NCI-H446 (cell line): ENCODE measurements at places on chromosomes 2 and 18.
A peak's percentile ranks its signal among the peaks of the same experiment; 100 is the strongest.

GRCh38 chr2:165803123-165803760 lies 9.2 kb upstream of the GALNT3 start:
- no peak for DNase-seq

DNA sequence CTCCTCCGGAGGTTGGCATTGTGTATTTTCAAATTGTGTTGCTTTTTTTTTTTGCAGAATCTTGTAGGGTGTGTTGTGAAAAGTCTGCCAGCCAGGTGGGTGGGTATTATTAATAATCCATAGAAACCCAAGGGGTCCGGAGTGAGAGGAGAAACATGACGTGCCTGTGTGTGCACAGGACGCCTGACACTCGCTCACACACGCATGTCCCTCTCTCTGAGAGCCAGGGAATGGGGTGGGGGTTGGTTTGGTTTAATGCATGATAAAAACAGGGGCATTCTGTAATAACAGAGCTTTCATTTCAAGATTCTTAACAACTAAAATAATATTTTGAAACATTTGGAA lies 224.8 kb downstream of the FAM210A start:
- DNase-seq: no peak

- no peak for DNase-seq
Measured at GRCh38 chr2:222683805-222684204, 12.3 kb downstream of the MOGAT1 start.

GRCh38 chr2:204913854-204914464 lies 368.7 kb downstream of the PARD3B start:
- no peak for DNase-seq

GRCh38 chr2:107222466-107222865 lies 336.5 kb upstream of the ST6GAL2 start:
- DNase-seq: no peak

GRCh38 chr2:71500426-71501079 lies 47.2 kb downstream of the DYSF start:
- no peak for DNase-seq

DNA sequence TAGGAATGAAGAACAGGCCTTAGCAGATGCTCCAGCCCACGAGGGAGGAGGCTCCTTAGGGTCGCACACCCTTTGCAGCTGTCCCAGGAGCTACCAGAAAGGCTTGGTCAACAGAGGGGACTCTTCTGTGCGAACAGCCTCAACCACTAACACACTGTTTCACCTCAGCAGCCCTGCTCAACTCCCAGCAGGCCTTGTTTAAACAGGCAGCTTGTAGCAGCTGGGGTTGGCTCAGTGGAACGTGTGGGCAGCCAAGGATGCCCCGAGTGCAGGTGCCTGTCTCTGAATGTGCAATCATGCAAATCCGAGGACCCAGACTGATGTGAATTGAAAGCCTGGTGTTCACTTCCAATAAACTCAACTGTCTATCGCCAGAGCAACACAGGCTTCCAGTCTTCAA lies 88.7 kb upstream of the CXCR4 start:
- DNase-seq: no peak

GRCh38 chr18:2906704-2907549 lies 60.1 kb downstream of the EMILIN2 start:
- no peak for DNase-seq

- no peak for DNase-seq
Measured at GRCh38 chr18:32812342-32812741, 39.5 kb upstream of the KLHL14 start.

- no peak for DNase-seq
Measured at GRCh38 chr2:151380580-151381235, 23.3 kb downstream of the TNFAIP6 start.

- DNase-seq: no peak
Measured at GRCh38 chr2:189629531-189630453, 31.5 kb upstream of the ASNSD1 start.

GRCh38 chr2:133888621-133889219 lies 320.5 kb upstream of the NCKAP5 start:
- peak; percentile 17 for DNase-seq

DNA sequence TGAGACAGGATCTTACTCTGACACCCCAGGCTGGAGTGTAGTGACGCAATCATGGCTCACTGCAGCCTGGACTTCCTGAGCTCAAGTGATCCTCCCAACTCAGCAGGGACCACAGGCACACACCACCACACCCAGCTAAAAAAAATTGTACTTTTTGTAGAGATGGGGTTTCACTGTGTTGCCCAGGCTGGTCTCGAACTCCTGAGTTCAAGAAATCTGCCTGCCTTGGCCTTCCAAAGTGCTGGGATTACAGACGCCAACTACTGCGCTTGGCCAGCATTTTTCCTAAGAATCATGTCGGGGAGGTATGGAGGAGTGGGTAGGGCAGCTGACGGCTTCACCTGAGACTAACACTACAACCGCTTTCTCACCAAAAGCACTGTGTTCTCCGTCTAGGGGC lies 50.4 kb downstream of the CYP26B1 start:
- DNase-seq: no peak

DNA sequence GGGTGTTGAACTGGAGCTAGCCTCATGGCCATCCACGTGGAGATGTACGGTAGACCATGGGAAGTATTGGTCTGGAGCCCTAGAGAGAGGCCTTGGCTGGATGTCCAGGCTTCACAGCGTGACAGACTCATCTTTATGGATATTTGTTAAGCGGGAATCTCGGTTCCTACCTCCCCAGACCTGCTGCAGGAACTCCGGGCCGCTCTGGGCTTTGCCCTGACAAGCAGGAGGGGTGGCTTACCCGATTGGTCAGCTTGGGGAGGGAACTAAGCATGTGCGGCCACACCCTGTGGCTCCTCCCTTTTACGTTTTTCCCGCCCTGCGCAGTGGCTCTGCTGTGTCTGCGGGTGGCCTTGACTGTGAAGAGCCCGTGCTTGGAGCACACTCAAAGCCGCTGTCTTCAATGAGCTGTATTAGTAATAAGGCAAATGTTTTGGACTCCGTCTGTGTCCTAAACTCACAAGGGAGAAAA lies 52.3 kb downstream of the PAPOLG start:
- DNase-seq: peak; percentile 36

DNA sequence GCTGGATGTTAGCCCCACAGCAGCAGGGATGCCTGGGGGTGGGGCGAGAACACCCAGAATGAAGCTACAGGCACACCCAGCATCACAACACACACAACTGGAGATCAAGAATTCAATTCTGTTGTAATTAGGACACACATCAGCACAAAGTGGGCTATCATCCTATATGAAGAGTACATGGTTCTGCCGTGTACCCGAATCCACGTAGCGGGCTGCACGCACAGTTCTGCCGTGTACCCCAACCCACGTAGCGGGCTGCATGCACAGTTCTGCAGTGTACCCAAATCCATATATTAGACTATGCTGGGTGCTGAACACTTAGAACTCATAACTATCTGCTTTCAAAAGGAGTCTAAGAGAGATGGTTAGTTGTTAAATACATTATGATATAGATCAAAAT lies 86.5 kb downstream of the EIPR1 start:
- DNase-seq: no peak

DNA sequence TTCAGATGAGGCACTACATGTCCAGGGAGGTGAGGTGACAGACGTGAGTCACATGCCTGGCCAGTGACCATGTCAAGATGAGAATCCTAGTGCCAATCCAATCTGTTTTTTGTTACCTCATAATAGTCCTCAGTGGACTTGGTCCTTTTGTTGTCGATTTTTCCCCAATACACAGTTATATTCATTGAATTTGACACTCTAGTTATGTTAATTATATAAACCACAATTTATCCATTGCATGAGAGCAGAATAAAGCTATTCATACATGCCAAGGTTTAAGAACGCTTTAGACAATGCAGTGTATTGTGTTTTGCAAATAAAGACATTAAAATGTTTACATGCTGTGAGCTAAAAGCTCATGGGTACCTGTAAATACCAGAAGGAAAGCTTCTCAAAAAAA lies 21.6 kb upstream of the TMEFF2 start:
- no peak for DNase-seq

DNA sequence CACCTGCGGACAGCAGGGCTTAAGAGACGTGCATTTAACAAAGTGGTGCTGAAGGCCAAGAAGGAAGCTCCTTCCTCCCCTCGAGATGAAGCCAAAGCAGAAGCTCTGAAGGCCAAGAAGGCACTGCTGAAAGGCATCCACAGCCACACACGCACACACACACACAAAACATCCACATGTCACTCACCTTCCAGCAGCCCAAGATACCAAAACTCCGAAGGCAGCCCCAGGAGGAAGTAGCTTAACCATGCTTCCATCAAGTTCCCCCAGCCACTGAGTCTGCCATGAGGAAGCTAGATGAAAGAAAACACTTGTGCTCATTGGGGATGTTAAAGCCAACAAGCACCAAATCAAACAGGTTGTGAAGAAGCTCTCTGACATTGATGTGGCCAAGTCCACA lies 175.7 kb upstream of the POU3F3 start:
- DNase-seq: no peak

GRCh38 chr2:233020454-233020853 lies 7.4 kb upstream of the NGEF start:
- DNase-seq: no peak

DNA sequence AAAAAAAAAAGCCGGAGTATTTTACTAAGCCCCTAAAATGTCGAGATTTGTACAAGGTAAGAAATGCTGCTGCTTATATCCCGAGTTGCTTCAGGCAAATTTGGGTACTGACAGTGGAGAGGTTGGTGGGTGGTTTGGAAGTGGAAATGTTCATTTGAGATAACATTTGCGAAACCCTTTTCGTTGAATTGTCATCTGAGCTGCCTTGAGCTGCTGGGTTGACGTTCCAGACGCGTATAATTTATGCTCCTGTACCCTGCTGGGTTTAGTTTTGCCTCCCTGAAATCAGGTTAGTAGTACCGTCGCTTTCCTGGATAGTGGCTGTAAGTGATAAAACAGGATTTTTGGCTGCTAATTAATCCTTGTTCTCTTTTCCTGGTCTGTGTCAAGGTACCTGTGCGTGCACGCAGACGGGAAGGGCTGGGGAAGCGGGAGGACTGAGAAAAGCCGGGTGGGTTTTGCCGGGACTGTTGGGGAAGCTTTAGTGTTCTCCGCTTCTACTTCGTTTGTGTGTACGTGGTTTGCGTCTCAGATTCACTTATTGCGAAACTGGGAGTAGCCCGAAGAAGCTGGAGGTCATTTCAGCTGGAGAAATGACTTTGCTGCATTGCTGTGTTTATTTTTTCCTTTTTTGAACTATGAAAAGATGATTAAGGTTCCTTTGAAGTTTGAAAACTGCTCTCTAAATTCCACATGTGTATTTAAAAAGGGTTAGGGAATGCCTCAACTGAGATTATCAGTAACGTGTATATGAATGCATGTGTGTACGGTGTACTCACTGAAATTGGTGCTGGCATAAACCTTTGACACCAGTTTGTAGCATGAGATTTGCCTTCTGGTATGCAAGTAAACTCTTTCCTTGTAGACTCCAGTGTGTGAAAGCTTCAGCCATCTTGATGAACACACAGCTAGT lies 709 bp downstream of the UGP2 start:
- no peak for DNase-seq

DNA sequence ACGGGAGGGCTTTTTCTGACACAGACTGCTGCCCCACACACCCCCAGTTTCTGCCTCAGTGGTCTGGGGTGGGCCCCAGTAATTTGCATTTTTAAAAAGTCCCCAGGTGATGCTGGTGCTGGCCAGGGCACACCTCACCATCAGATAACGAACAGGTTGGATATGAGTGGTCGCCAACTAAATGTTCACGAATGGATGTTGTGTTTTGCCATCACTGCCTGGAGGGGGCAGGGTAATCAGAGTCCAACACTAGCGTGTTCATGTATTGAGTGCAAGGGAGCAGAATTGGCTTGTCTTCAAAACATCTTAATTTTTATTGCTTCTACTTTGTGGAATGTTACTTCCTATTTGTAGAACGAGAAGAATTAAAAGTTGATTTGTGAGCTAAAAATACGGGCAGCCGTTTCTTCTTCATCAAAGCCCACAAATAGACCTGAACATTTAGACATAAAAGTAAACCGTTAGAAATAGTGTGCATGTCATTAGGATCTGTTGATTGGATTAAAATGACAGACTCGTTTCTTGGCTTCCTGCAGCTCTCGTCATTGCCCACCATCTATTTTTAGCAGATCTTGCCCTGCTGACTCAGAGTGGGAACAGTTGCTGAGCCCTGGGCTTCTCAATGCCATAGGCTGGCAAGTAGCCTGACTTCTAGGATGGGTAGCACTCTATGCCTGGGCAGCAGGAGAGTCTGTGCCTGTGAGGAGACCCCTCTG lies 45.2 kb downstream of the NCK2 start:
- DNase-seq: peak; percentile 80

- no peak for DNase-seq
Measured at GRCh38 chr18:67428158-67428557, 88.4 kb downstream of the DSEL start.

DNA sequence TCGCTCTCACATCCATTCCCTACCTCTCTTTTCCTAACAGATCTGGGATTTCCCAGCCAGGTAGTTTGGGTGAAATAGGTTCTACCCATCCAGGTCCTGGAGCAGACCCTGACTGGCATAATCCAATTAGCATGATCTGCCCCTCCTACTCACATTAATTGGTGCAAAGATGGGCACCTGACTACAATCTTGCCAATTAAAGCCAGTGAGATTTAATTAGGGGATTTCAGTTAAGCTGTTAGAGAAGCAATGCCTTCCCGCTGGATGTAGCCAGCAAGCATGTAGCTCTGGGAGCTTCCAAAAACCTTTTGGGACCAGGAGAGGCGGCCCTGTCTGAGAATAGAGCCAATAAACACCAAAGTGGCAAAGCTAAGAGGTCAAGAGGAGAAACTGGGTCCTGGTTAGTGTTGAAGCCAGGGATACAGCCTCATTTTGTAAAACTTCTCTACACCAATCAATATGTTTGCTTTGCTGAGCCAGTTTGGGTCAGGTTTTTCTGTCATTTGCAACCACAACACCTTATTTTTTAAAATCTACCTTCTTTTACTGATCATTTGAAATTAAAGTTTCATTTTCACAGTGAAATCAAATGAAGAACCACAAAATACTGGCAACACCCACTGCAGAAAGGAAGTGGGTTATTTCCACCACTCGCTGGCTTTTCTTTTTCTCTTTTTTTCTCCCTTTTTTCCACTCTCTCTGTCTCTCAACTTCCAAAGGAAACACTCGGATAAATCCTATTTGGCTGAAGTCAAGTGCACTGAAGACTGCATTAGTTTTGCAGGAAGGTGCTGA lies 3.2 kb upstream of the TTC39C start:
- no peak for DNase-seq

DNA sequence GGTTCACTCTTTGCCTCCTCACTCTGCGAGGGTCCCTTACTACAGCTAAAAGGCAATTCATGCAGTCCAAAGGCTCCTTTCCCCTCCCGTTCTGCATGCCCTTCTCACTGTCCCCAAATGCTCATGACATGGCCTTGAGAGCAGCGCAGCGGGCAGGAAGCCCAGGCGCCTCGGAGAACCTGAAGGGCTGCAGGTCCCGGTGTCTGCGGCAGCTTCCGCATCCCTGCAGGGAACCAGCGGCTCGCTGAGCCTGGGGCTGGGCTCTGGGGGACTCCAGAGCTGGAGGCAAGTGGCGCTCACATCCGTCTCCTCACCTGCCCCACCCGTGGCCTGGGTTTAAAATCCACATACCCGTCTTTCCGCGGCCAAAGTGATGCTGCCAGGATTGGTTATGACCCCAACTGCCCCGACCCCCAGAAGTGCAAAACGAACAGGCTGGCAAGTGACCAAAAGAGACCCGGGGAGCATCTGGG lies 462 bp upstream of the CIDEA start:
- DNase-seq: no peak
